Stimulated activated CD4-positive, alpha-beta T cell treated with anti-CD3 and anti-CD28 coated beads, TNF-alpha, amount 100 ng/mL, for 4 hours (primary cell): ENCODE measurements at places on chromosomes 5 and 9.

DNA sequence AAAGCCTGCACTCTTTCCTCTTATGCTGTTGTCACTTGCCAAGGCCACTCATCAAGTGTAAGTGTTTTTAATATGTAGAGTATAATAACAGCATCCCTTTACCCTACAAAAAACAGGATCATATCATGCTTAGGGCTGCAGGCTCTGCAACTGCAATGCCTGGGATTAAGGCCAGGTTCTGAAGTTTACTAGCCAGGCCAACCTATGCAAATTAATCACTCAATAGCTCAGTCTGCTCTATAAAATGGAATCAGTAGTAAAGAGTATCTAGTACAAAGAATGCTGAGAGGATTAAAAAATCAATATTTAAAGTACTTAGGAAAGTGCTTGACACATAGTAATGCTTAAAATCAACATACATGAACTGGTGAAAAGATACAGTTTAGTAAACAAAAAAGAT is 253.3 kb downstream of the EDIL3 start:
- DNase-seq: no peak

DNA sequence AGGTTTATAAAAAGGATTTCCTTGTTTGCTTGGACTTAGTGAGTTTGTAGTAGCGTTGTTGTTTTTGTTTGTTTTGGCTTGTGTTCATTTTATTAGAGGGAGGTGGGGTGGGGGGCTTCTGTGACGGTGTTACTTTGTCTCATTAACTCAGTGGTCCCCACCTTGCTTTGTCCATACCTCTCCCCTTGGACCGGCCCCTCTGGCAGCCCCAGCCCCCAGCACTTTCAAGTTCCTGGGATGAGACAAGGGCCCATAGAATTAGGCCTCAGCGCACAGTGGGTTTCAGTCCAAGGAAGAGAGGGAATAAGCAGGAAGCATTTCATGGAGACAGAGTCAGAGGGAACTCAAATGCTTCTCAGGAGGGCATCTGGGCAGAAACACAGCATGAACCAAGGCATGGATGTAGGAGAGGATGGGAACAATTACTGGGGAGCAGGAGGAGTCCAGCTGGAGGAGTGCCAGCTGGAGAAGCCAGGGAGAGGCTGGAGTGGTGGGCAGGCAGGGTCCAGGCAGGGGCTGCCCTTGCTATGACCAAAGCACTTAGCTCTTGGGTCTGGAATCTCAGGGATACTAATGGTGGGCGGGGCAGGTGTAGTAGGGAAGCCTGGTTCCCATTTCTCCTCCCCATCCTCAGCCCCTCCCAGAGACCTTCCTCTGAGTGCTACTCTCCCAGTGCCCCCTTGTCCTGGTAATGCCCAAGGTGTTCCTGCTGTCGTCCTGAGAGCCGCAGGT is 23.5 kb upstream of the ENHO start:
- no peak for DNase-seq

DNA sequence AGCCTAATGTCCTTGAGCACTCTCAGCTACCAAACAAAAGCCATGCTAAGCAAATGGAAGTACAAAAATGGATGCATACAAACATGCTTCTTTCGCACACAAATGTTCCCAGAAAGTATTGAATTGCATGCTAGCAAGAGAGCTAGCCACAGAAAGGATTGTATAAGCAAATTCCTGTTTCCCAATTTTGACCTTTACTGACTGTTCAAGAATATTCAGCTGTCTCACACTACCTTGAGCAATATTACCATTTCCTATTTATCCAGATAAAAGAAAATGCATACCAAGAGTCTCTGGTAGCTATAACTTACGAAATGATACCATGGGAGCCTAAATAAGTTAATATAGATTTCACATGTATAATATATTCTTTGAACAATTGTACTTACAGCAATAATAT is 264.6 kb downstream of the TMEM167A start:
- DNase-seq: no peak

- no peak for DNase-seq
These were observed 6.3 kb upstream of the IRX2 start for GRCh38 chr5:2757563-2758351.

DNA sequence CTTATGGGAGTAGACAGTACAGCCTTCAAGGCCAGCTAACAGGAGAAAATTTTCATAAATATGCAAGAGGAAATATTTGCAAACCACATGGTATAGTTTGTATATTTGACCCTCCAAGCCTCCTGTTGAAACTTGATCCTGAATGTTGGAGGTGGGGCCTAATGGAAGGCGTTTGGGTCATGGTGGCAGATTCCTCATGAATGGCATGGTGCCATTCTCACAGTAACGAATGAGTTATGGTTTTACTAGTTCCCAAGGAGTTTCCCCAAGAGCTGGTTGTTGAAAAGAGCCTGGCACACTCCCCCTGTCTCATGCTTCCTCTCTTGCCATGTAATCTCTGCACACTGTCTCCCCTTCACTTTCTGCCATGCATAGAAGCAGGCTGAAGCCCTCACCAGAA is 3.3 kb upstream of the PAIP1 start:
- no peak for DNase-seq

- DNase-seq: no peak
These were observed 1697.1 kb upstream of the NUDT12 start for GRCh38 chr5:105259581-105260217.

DNA sequence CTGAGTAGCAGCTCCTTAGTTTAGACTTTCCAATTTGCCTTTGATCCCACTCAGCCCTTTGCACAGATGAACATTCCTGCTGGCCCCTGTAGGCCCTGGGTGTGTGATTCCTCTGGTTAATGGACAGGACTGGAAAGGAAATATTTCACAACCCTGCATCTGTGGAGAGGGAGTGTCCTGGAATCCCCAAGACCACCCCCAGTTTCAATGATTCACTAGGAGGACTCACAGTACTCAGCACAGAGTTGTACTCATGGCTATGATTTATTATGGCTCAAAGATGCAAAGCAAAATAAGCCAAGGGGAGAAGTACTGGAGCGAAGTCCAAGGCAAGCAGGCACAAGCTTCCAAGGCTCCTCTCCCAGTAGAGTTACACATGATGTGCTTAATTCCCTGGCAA is 42.4 kb upstream of the TJP2 start:
- DNase-seq: no peak

- DNase-seq: no peak
These were observed 56.0 kb upstream of the TPD52L3 start for GRCh38 chr9:6272229-6272598.

DNA sequence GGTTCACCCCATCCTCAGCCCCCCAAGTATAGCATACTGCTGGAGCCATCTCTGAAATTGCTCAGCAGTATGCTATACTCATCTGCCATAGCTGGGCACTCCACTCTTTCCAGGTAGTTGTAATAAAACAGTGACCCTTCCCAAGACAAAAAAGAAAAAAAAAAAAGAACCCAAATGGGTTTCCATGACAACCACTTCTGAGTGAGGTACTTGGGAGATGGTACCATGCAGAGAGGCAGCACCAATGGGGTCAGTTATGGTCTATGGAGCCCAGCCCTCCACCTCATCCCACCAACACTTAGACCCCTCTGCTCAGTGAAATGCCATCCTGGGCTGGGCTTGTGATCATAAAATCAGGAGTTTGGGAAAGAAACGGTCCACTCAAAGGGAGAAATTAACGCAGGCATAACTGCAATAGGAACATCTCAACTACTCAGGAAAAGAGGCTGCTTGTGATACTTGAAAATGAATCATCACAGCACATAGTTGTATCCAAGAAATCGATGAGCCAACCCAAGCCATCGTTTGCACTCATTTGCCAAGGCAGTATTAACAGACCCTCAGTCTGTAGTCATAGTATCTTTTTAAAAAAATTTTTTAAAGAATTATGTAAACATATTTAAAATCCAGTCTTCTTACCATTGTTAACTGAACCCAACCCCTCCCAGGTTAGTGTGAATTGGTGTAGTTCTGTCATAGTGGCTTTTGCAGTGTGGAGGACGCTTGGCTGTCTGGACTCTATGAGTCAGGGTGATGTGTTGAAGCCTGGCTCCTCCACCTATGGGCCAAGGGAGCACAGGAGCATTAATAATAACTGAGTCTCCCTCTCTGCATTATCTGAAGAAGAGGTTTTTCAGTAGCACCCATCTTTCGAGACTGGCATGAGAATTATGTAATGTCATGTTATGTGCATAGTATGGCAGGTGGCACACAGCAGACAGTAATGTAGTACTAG is 402.7 kb downstream of the SPOCK1 start:
- DNase-seq: no peak

DNA sequence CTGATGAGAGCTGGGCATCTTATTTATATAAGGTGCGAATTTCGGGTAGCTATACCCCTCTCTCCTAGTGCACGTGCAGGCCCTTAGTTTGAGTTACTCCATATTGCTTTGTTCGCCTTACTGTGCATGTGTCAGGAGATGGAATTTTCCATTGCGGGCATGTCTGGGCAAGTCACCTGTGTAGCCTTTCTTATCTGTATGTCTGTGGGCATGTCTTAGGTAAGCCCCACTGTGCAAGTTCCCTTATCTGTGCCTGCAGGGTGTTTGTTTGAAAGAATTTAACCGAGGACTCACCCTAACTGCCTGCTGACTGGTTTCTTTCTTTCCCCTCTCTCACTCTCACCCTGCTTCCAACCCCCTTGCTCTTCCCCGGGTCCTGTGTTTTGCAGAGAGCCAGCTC is 140.7 kb upstream of the RANBP3L start:
- DNase-seq: no peak

DNA sequence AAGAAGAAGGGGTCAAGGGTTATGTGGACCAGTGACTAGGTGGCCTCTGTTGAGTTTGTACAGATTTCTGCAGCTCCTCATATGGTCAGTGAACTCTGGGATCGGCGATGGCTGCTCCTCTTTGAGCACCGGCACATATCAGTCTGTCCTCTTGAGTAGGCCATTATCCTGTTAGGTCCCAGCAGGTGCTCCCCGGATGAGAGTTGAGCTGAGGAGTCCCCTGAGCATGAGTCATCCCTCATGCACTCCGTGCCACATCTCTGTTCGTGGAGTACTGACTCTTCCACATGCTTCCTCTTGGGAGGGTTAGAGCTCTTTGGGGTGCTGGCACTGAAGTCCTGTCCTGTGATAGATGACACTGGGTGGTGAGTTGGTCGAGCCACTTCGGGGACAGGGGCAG is 143.7 kb downstream of the PTTG1 start:
- no peak for DNase-seq

DNA sequence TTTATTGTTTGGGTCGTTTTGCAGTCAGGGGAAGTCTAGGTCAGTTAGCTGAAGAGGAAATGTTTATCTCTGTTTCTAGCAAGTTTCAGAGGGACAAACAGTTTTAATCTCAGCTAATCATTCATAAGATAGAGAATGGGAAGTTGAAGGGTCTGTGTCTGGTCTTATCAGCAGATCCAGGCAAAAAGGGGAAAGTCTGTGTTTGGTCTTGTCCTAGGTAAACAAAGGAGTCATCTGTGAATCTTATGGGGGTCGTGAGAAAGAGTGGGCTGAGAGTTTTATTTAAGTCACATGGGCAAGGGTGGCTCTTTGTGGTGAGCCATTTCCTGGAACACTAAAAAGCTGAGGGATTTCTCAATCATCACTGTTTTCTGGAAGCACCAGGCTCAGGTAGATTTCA is 5.6 kb upstream of the SNCAIP start:
- DNase-seq: no peak

DNA sequence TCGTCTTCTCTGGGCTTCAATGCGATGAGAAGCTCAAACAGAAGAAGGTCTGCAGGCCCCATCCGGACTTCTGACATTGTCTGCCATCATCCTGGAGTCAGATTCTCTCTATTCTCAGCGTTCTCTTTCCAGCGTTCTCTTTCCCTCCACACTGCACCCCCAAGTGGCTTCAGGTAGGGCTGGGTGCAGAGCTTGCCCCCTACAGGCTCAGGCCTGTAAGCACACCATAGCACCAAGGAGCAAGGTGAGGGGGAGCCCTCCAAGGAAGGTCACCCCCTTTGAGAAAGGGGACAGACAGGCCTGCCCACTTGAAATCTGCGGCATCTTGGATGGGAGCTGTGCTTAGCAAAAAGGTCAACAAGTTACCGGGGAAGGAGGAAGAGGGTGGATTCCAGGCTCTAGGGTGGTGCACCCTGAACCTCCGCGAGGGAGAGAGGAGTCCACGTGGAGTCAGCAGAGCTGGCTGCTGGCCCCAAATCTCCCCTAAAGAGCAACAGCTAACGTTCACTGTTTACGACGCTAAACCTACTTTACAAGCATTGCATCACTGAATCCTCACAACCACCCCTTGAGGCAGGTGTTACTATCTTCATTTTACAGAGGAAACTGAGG is 27.5 kb downstream of the GPX3 start:
- DNase-seq: no peak

DNA sequence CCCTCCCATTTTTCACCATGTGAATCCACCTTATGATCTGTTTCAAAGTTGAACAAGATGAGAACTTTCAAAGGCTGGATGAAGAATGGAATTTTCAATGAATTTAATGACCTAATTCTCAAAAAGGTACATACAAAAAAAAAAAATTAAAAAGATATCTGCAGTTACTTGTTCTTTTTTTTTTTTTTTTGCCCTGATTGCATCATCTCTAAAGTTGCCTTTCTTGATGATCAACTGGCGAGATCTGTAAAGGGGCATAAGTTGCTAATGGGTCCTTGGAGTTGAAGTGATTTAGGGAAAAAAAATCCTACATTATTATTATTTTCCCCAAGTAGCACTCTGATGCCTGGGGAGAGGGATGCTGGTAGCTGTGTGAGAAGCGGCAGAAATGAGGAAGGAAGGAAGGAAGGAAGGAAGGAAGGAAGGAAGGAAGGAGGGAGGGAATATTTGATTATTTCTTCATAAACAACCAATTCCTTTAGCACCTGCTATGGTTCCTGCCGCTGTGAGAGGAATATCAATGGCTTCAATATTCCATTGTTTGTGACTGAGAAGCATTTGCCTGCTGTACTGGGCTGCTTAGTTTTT is 48.8 kb upstream of the CD180 start:
- no peak for DNase-seq

DNA sequence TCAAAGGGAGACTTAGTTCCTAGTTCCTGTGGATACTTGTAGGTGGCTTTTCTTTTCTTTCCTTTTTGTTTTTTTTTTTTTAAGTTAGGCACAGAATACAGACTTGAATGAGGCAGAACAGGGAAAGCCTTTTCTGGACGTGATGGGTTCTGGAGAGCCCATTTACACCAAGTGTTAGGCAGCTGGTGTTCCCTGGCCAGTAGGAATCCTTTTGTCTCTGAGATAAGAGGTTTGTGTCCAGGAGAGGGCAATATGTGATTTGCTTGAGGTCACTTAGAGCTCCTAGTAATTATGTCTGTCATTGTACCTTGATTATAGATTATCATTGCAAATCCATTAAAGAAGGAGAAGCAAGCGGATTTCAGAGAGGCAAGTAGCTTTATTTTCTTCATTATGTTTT is 9.1 kb downstream of the MEGF10 start:
- DNase-seq: no peak

GRCh38 chr5:124718380-124718789 is 28.1 kb downstream of the ZNF608 start:
- no peak for DNase-seq

DNA sequence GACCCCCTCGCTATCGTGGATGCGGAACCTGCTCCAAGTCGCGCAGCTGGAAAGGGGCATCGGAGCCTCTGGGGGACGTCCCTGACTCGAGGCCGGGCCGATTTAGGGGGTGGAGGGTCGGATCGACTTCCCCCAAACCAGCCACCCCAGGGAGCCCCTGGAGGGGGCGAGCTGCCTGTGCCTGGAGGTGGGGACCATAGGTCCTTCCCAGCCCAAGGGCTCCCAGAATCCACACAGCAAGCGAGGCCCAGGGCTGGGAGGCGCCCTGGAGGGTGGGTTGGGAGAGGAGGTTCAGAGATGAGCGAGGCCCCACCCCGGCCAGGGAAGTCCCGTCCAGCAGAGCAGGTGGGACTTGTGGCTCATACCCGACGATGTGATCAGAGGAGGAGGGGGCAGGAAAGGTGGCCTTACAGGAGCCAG is 147.6 kb downstream of the GAPVD1 start:
- no peak for DNase-seq
